ENCODE measurements at places on chromosomes 16 and 17.
A peak's percentile ranks its signal among the peaks of the same experiment; 100 is the strongest.

GRCh38 chr16:31113121-31114120 is 4.0 kb upstream of the KAT8 start:
- DNase-seq = no peak

- DNase-seq = no peak
Observed at GRCh38 chr17:7011415-7011814, 1.0 kb upstream of the RNASEK start.

GRCh38 chr17:73301369-73301768 is 10.4 kb downstream of the CDC42EP4 start:
- DNase-seq = no peak

- DNase-seq = peak; percentile 95
Observed at GRCh38 chr17:74379495-74380085, 12.3 kb downstream of the GPR142 start.

DNA sequence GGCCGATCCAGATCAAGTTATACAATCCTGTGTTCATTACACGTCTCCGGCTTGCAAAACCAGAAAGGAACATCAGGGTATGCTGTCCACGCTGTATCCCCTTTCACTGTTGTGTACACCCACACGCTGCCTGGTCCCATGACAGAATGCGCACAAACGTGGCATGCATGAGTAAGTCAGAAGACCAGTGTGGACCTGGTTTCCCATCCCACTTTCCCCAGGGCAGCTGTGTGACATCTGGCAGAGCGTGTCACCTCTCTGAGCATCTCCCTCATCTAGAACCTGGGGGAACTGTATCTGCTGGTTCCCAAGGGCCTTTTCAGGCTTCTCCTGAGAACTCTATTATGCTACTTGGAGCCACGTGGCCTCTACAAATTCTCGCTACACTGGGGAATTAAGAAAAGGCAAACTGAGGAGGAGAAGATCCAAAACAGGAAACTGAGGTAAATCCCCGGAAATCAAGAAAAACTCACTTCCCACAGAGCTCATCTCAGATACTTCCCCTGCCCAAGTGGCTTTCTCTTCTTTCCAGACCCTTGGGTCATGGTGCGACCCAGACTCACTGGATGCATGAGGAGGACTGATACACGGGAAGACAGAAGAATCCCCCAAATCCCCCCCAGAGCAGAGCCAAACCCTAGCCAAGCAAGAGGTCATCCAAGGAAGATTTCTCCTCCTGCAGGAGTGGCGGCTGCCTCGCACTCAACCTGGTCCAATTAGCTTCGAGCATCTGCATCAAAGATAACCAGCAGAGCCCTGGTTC is 139.3 kb downstream of the GAS7 start:
- no peak for DNase-seq

DNA sequence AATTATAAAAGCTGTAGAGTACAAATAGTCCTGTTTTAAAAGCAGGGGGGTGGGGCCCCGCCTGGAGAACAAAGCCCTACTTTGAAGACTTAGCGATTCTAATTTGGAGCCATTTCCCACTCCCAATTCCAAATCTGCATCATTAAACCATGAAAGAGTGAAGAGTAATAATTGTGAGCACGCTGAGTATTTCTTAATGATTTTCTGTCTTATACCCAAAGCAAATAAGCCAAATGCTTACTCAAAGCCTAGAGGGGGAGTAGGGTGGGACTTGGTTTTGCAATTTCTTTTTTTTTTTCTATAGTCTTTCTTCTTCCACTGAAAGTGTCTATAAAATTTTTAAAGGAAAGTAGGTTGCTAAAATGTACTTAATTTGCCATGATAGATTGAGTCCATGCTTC is 470.1 kb downstream of the TOX3 start:
- no peak for DNase-seq

- no peak for DNase-seq
Observed at GRCh38 chr17:66538776-66539175, 236.4 kb downstream of the PRKCA start.

GRCh38 chr17:10648381-10648780 is 8.7 kb downstream of the MYH3 start:
- DNase-seq = no peak

DNA sequence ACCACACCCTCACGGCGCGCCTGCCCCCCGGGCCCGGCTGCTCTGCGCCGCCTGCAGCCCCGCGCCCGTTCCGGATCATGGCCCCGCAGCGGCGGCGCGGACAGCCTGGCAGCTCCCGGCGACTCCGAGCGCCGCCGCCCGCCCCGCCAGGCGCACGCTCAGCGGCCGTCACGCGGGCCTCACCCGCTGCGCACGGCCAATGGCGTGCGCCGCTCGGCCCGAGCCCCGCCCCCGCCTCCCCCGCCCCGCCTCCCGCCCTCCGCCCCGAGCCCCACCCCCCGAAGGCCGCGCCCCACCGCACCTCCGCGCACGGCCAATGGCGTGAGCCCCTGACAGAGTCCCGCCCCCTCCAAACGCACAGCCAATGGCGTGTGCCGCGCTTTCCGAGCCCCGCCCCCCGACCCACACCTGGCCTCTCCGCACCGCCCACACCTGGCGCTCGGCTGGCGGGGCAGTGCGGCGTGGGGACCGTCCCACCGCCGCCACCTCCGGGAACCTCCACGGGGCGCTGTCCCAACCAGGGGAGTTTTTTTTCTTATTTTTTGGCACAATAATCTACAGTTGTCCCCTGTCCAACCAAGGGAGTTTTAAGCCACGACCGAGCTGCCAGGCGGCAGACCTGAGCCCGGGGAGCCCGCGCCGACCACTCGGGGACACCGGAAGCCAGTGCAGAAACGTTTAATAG is at the start of gene PCYT2:
Gene PCYT2 (minus strand): TSS at position 123 of the 685 bp plus-strand sequence. CDS start 44 bp downstream, at position 79.
- DNase-seq = peak; percentile 92
